ENCODE measurements at places on chromosomes 2 and 18.
A peak's percentile ranks its signal among the peaks of the same experiment; 100 is the strongest.

GRCh38 chr18:79506191-79507075 is 110.7 kb downstream of the NFATC1 start:
- no peak for DNase-seq

- no peak for DNase-seq
Observed at GRCh38 chr18:34627137-34627920, 82.8 kb upstream of the DTNA start.

DNA sequence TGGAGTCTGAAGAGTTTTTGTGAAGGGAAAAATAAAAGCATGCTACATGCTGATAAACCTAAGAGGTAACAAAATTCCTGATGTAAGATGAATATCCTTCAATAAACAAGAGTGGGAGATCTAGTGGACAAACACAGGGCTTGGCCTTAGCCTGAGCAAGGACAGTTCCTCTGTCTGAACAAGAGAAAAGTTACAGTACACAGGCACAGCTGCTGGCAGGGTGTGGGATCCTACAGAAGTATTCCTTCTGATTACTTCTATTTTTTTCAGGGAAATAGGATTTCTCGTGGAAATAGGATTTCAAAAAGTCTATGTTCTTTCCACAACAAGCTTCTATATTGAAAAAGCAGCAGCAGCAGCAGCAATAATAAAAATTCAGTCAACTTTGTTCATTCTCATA is 54.1 kb downstream of the NBAS start:
- no peak for DNase-seq

- DNase-seq, result peak; percentile 9
Observed at GRCh38 chr2:75465317-75465984, 95.3 kb downstream of the EVA1A start.

- DNase-seq, result no peak
Observed at GRCh38 chr2:71558300-71559051, 105.1 kb downstream of the DYSF start.

- no peak for DNase-seq
Observed at GRCh38 chr2:164243315-164243714, 378.0 kb downstream of the GRB14 start.

GRCh38 chr2:56502616-56503015 is 318.8 kb downstream of the CCDC85A start:
- DNase-seq, result no peak

DNA sequence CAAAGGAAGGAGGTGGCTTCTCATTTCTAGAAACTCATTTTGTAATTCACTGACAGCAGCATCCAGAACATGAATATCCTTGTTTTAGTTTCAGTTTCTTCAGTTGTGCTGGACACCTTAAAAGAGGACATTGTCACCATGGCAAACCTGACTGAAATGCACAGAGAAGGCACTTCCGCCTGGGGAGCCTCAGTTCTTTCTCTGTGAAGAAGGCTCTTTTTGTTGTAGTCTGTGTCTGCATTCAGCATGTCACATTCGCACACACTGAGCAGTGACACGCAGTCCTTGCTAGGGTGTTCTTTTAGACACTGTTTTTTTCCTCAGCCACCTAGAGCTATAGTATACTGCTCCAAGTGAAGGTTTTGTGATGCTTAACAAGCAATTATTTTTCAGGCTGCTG is 9.5 kb upstream of the RPRM start:
- DNase-seq, result no peak

DNA sequence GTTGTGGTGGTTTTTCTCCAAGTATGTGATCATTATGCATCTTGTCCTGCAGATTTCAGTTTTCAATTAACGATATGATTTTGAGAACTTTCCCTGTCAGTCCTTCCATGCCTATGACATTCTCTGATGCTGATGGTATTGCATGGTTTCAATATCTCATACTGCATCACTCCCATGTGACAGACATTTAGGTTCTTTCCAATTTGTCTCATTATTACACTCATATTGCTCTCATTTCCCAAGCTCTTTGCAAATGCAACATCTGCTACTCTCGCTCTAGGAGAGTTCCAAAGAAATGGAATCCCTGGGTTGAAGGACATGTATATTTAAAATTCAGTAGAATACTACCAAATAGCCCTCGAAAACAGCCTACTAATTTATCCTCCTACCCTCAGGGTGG is 125.5 kb downstream of the MARCHF4 start:
- no peak for DNase-seq

- no peak for DNase-seq
Observed at GRCh38 chr2:181126311-181126868, 146.0 kb downstream of the UBE2E3 start.

All from NAMALWA (cell line).